ENCODE measurements at places on chromosomes 7 and 10.

GRCh38 chr10:7651853-7652470, 14.8 kb downstream of the ITIH5 start:
- DNase-seq = no peak

GRCh38 chr7:123796568-123796967, 47.8 kb upstream of the WASL start:
- DNase-seq = no peak

DNA sequence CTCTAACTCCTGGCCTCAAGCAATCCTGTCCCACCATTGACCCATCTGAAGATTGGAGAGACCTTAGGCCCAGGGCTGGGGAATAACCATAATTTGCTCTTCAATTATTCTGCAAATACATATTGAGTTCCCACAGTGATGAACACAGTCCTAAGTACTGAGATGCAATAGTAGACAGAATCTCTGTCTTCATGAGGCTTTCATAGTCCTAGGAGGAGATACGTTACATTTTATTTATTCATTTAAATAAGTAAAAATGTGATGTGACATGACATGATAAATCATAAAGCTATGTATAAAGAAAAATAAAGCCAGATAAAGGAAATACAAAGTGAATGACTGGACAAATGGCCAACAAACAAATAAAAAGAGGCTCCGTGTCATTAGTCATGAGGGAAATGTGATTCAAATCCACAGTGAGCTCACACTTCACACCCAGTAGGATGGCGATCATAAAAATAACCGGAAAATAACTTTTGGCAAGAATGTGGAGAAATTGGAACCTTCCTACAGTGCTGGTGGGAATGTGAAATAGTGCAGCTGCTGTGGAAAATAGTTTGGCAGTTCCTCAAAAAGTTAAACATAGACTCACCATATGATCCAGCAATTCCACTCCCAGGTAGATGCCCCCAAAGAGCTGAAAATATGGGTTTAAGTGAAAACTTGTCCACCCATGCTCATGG, 52.1 kb upstream of the JCAD start:
- no peak for DNase-seq

DNA sequence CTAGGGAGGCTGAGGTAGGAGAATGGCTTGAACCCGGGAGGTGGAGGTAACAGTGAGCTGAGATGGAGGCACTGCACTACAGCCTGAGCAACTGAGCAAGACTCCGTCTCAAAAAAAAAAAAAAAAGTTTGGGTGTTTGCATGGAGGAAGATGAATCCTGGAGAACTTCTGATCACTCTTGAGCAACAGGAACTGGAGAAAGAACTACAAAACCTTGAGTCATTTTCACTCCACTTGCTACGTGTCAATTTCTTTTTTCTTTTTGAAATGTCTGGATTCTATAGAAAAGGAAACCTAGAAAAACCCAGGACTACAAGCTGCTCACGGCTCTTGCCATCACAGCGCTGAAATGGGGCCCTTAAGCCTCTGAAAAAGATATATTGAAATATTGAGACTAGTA, 189.6 kb upstream of the NRP1 start:
- DNase-seq = no peak

- DNase-seq = no peak
Observed at GRCh38 chr7:55083206-55083605, 64.4 kb downstream of the EGFR start.

DNA sequence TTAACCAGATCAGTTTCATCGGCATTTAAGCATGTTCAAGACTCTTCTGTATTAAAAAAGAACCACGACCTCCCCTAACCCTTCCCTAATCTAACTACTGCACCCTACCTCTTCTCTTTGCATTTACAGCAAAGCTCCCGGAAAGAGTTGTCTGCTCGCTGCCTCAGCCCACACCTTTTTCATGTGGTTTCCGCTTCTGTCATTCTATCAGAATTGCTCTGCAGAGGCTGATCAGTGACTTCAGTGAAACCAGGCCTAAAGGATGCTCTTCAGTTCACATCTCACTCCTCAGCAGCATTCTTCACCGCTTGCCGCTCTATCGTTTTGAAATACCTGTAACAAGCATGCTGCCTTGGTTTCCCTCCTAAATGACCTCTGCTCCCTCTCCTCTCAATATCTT, 160.9 kb downstream of the SDK1 start:
- no peak for DNase-seq
